ENCODE measurements at places on chromosomes 12 and 14.

GRCh38 chr14:67441256-67441655, 29.3 kb upstream of the PLEK2 start:
- DNase-seq = no peak

GRCh38 chr14:21882226-21882625, 208.6 kb upstream of the OR4E1 start:
- DNase-seq = no peak

- no peak for DNase-seq
Measured at GRCh38 chr14:103243764-103244737, 90.0 kb upstream of the EIF5 start.

- no peak for DNase-seq
Measured at GRCh38 chr14:100263141-100263540, 24.2 kb downstream of the YY1 start.

- DNase-seq = no peak
Measured at GRCh38 chr14:61042220-61042619, 61.2 kb downstream of the SLC38A6 start.

DNA sequence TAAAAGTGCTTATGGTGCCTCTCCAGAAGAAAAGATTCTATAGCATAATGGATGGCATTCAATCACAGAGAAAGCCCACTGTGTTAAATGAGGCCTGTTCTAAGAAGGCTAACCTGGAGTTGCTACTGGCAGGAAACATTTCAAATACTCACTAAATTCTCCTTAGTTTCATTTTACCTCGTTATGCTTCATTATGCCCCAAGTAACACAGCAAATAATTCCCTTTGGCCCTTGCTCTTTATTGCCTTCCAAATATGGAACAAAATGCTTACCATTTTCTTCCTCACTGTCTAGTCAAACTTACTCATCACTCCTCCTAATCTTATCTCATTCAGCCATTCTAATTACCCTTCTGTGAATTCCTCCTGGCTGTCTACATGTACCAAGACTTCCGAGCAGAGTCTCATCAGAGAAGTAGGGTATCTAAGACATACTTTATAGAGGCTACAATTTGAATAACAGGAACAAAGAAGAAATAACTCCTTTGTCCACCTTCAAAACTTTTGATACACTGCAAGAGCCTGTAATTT, 292.1 kb upstream of the CLEC14A start:
- no peak for DNase-seq

DNA sequence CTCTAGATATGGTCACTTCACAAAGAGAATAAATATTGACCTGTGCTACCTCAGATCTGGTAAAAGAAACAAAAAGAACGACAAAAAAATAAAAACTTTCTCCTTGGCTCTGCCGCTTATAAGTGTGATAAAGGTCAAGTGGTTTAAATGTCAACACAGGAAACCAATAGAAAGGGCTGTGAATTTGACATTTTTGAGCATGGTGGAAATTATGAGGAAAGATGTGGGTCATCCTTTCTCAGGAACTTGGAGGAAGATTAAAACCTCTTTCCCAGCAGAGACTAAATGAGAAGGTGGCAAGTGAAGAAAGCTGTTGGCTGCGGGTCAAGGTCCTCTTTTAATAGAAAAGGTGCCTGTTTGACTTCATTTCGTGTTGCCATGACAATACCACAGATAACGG, 28.2 kb downstream of the TESPA1 start:
- no peak for DNase-seq

- DNase-seq = no peak
Measured at GRCh38 chr12:54475537-54475936, 2.1 kb upstream of the GTSF1 start.

GRCh38 chr14:60250257-60251035, 1.4 kb downstream of the PPM1A start:
- DNase-seq = no peak

DNA sequence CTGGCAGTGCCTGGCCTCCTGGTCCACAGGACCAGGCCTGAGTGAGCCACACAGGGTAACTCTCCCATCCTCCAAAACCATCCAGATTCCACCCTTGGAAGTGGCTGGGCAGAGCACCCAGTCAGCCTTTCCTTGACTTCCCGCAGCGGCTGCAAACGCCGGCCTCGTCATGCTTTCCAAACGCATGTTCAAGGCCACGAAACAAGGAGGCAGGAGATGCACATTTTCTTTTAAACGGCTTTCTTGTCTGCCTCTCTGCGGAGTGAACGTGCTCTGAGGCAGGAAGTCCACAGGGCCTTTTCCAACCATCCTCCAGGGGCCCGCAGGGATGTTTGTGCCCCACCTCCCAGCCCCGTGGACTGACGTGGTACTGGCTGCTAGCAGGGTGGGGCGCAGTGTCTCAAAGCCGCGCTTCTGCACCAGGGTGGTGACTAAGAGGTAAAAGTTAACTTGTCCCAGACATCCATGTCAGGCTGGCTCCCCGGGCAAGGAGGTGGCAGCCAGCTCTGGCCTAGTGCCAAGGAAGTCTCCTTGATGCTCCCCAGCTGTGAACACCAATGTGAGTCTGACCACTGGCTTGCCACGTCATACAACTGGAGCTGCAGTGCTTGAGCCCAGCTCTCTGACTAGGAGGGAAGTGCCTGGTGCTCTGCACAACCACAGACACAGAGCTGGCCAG, 45.0 kb downstream of the KCNA5 start:
- no peak for DNase-seq

DNA sequence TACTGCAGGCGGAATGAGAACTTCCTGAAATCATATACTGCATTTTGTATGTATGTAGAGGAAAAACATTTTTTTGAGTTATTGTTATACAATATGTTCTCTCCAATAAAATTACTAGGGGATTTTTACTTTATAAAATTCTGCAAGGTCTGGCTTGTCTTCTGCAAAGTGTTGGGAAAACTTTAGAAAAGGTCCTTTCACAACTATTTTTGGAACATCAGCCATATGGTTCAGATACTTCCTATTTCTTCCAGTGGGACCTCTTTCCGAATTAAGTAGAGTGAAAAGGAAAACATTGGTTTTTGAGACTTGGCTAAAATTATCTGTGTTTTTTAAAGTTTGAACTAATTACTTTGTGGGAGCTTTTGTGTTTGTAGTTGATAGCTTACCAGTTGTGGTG, 52.7 kb downstream of the DAAM1 start:
- DNase-seq = no peak

DNA sequence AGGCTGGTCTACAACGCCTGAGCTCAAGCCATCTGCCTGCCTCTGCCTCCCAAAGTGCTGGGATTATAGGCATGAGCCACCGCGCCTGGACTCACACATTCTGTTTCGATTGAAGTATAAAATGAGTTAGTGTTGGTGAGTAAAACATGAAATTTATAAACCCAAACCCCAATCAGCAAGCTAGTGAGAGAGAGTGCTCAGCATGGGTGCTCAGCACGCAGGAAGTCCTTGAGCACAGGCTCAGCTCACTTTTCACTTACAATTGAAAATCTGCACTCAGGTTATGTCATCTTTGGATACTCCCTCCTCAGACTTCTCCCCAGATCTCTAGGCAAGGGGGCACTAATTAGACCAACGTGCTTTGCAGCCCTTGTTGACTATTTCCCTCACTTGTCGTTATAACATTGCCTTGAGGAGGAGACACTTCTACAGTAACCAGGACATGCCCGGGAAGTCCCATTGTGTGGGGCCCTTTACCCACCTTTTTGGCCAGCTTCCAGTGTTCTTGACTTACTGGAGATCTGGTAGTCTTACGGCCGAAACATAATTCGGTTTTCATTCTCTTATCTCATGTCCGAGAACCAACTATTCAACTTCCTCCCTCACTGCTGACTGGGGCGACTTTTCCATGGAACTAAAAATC, 68.5 kb upstream of the AMN1 start:
- DNase-seq = no peak

GRCh38 chr12:128684352-128684751, 139.4 kb downstream of the SLC15A4 start:
- DNase-seq = no peak

DNA sequence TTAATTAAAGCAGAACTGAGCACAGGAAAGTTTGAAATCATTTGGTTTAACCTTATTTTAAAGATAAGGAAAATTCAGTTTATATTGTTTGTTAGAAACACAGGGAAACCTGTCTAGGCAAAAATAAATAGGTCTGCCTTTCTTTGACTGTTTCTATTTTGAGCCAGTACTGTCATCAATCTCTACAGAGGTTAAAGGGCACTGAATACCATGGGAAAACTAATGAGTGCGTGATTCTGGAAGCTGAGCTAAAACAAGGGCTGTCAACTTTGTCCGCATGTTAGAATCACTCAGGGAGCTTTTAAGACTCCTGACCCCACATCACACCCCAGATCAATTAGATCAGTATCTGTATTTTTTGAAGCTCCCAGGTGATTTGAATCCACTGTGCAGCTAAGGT, 38.8 kb downstream of the NOPCHAP1 start:
- DNase-seq = no peak

GRCh38 chr12:68749443-68749842, 3.5 kb downstream of the SLC35E3 start:
- no peak for DNase-seq

GRCh38 chr12:124566997-124567672, at the start of gene NCOR2:
Gene NCOR2 (minus strand): TSS chr12:124567612. CDS start chr12:124495251, 72,361 bp downstream.
- peak; percentile 64 for DNase-seq

- no peak for DNase-seq
Measured at GRCh38 chr12:12523229-12523628, 39.4 kb downstream of the DUSP16 start.

- no peak for DNase-seq
Measured at GRCh38 chr12:109448707-109449390, 28.3 kb downstream of the KCTD10 start.

- DNase-seq = no peak
Measured at GRCh38 chr12:2097617-2098016, 44.8 kb downstream of the CACNA1C start.

GRCh38 chr12:131264635-131265034, 310.9 kb downstream of the ADGRD1 start:
- DNase-seq = no peak

DNA sequence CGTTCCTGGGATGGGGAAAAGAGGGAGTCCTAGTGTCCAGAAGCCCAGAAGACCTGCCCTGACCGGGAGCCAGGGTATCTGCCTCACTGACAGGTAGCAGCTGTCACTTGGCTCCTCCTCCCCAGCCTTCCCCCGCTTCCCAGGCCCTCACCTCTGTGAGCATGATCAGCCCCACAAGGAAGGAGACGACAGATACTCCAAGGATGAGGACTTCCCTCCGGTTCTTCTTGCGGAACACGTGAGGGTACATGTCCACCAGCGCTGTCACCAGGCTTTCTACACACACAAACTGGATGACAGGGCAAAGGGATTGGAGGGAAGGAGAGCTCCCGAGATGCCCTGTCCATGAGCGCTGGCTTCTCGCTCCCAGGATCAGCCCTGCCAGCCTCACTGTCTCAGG, 9.9 kb upstream of the SLC6A12 start:
- no peak for DNase-seq

GRCh38 chr12:3713947-3714346, 39.0 kb downstream of the CRACR2A start:
- no peak for DNase-seq

GRCh38 chr14:69573831-69574262, 824 bp downstream of the CCDC177 start:
- peak; percentile 44 for DNase-seq

DNA sequence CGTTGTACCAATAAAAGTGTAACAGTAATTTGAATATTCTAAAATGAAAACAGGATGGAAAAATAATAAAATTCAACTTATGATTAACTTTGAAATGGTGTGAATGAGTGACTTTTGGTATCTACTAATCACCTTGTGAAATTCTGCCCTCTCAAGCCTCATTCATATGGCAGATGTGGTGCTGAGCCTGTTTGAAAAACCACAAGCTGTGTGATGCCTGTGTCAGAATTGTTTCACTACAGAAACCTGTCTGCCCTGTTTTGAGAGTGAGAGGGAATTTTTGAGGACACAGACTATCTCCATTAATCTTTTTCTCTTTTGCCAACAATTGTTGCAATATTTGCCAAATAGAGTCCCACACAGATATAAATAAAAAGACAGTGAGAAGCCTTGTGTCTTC, 3.9 kb upstream of the RNU6-7 start:
- no peak for DNase-seq

GRCh38 chr14:81591266-81591665, 57.6 kb upstream of the SEL1L start:
- no peak for DNase-seq

GRCh38 chr12:62917926-62918325, 17.0 kb downstream of the PPM1H start:
- no peak for DNase-seq

GRCh38 chr12:89138048-89138852, 214.1 kb downstream of the DUSP6 start:
- no peak for DNase-seq

DNA sequence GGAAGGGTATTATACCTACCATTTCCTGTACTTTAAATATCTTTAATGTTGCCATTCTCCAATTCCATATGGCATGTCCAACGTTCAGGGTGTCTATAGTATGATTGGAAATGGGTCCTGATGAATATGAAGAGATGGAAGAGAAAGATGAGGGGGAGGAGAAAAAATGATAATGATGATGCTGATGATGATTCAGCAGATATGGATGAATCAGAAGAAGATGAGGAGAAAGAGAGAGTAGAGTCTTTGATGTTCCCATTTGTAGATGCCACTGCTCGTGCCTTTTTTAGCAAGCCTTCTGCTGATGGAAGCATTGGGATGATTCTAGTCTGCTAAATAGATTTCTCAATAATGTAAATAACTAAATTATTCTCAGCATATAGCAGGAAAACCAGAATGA, 163.5 kb downstream of the PIK3C2G start:
- no peak for DNase-seq

- peak; percentile 60 for DNase-seq
Measured at GRCh38 chr12:80186727-80187217, 87.4 kb downstream of the OTOGL start.

GRCh38 chr14:36944307-36945010, 227.9 kb downstream of the SLC25A21 start:
- DNase-seq = no peak

GRCh38 chr14:26993556-26993955, 395.7 kb upstream of the NOVA1 start:
- no peak for DNase-seq

- DNase-seq = no peak
Measured at GRCh38 chr12:12181511-12181910, 85.3 kb downstream of the LRP6 start.

DNA sequence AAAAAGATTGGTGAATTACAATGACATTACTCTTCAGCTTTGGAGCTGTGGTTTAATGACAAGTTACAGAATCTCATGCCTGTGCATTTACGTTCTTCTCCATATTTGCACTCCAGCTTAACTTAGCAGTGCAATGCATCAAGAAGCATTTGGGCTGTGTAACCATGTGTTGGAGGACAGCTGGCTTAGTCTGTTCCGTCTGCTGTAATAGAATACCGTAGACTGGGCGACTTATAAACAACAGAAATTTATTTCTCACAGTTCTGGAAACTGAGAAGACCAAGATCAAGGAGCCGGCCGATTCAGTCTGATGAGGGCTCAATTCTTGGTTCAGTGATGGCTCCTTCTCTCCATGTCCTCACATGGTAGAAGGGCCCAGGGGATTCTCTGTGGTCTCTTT, 943.5 kb downstream of the BCL11B start:
- no peak for DNase-seq

GRCh38 chr14:36035675-36036074, 140.8 kb downstream of the PTCSC3 start:
- DNase-seq = no peak

Data from iPS-NIHi11 (cell line).